ENCODE measurements at places on chromosomes 2 and 18.

DNA sequence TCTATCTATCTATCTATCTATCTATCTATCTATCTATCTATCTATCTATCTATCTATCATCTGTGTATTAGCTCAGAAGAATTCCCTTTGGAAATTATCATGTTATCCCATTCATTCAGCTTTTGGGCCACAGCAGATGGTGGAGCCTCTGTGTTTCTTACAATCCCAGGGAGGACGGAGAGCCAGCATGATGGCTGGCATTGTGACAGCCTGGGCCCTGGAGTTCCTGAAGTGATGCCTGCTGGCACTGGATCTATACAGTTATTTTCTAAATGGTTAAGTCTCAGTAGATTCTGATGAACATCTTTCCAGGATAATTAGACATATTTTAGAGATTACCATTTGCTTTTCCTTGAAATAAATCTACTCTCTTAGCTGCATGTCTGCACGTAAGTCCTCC lies 385.4 kb upstream of the NXPH2 start:
- DNase-seq = no peak

DNA sequence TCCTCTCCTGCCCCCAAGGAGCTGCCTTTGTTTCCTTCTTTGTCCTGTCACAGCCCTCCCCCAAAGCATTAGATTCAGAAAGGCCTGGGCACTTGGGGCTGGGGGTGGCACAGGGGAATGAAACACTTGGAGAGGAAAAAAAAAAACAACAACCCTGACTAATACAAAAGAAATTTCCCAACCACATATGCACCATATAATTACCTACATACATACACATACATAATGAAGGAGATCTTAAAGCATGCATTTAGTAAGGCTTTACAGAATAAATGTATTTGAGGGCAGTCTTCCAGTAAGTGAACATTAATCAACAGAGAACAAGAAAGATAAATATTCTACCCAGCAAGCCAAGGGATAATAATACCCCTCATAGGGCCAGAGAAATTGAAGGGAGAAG lies 70.0 kb upstream of the PPP1CB start:
- DNase-seq = peak; percentile 63

GRCh38 chr2:215532844-215533243 lies 97.0 kb upstream of the FN1 start:
- DNase-seq = no peak

GRCh38 chr2:127358044-127358443 lies 29.7 kb downstream of the MAP3K2 start:
- DNase-seq = no peak

DNA sequence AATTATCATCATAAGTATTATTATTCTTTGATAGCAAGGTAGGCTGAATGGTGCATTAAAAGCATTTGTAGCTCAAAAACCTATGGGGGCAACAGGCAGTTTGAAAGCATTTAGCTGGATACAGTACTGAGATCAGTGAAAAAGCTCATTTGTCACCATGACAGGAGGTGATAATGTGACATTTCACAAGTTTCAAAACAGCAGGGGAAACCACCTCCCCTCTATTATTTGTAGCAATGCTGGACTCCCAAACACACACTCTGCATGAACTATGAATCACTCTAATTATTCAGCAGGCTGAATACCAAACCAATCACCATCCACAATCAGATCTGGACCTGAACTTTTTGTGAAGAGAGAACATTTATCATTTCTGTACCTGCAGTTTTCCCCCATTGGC lies 63.4 kb downstream of the MYO5B start:
- DNase-seq = no peak

- peak; percentile 50 for DNase-seq
These were observed 1.3 kb downstream of the SDC1 start for GRCh38 chr2:20223407-20224163.

DNA sequence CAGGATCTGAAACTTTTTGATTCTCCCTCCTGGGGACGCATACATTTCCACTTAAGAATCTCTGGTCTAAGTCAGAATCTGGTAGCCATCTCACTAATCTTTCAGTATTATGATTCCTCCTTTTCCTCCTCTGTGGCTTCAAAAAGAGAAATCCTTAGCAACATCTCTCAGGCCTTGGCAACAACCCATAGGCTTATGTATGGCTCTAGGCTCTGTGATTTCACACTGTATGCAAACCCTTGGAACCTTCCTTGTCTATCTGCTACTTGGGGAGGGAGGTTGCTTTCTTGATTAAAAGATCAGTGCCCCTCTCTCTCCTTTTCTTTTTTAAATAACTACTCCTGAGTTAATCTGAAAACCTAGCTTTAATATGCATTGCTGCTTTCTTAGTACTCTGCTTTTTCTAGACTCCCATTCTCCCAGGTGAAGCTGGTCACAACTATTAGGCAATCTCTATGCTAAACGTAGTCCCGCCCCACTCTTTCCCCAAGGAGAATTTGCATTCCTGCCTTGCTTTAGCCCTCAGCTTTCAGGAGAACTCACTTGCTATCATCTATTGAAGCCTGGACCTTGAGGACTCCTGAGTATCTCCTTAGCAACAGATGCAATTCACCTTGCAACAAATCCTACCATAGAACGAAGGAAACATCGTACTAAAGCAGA lies 72.2 kb upstream of the L3MBTL4 start:
- no peak for DNase-seq

GRCh38 chr2:27711804-27712203 lies 48.1 kb downstream of the SLC4A1AP start:
- no peak for DNase-seq

DNA sequence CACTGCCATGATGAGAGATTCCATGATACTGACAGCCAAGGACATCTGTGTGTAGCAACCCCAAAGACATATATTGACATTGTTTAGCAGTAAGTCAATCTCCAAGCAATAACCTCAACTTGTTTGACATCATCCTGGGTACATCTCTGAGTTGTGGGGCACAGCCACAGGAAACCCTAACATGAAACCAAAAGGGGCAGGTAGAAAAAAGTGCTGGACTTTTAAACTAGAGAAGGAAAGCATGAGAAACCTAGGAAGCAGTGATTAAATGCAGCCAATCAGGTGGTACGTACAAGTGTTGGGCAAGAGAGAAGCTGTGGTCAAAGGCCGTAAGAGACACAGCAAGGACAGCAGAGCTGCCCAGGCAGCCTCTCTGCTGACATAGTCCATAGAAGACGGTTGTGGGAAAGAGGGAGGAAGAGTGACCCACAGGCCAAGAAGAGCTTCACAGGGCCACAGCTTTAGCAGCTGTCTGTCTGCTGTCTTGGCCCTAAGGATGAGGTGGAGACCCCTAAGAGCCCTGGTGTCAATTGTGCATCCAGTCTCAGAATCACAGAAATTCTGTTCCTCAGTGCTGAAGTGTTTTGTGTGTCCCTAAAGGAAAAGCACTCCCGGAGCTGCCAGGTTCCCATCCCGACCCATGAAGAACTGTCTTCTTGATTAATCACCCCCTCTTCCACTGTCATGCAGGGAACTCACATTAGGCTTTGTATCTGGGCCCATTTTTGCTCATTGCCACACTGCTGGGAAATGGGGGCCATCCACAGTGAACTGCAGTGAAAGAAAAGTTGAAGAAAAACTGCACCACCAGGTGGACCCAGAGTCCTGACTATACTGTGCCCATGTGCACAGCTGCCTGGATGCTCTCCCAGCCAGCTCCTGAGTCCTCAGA lies 25.4 kb upstream of the CHN1 start:
- no peak for DNase-seq

DNA sequence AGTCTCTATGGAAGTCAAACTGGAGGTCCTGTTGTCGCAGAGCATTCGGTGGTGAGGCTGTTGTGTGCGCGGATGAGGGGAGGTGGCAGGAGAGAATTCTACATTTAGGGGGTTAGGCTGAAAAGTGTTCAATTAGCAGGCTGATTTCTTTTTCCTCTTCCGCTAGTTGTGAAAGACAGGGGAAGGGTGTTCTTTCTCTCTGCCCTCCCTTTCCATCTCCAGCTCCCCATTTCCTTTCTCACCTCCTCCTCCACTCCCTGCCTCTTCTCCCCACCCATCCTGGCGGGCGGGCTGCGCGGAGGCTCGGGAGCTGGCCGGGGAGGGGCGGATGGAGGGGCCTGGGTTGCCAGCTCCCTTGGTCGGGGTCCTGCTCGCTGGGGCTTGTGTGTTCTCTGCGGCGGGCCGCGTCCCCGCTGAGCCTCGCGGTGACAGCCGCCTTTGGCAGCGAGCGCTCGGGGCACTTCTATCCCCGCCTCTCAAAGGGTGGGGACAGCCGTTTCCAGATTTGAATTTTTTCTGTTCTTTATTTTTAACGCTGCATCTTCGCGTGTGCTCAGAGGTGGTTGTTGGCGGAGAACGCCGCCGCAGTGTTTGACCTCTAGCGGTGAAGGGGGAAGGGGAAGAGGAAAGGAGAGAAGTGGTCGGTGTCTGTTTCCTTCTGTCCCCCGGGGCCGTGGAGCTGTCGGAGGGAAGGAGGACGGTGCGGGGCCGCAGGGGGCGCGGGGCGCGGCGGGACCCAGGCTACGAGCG lies 3.6 kb downstream of the SOX11 start:
- DNase-seq = no peak

- DNase-seq = peak; percentile 64
These were observed 8.5 kb downstream of the STEAP3 start for GRCh38 chr2:119231975-119232665.

- DNase-seq = no peak
These were observed 7.7 kb upstream of the STK39 start for GRCh38 chr2:168255103-168255502.

- DNase-seq = no peak
These were observed 23.2 kb upstream of the PLA2R1 start for GRCh38 chr2:160085662-160086061.

GRCh38 chr2:108330979-108331378 lies 42.3 kb downstream of the SULT1C2 start:
- DNase-seq = no peak

DNA sequence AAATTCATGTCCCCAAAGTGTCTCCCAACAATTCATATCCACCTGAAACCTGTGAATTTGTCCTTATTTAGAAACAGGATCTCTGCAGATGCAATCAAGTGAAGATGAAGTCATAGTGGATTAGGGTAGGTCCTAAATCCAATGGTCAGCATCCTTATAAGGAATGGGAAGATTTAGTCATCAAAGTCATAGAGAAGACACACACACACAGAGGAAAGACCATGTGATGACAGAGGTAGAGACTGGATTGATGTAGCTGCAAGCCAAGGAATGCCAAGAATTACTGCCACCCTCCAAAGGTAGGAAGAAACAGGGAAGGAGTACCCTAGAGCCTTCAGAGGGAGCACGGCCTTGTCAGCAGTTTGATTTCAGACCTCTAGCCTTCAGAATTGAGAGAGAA lies 17.7 kb downstream of the ADD2 start:
- no peak for DNase-seq

- DNase-seq = no peak
These were observed 24.4 kb downstream of the GPR39 start for GRCh38 chr2:132441051-132441450.

DNA sequence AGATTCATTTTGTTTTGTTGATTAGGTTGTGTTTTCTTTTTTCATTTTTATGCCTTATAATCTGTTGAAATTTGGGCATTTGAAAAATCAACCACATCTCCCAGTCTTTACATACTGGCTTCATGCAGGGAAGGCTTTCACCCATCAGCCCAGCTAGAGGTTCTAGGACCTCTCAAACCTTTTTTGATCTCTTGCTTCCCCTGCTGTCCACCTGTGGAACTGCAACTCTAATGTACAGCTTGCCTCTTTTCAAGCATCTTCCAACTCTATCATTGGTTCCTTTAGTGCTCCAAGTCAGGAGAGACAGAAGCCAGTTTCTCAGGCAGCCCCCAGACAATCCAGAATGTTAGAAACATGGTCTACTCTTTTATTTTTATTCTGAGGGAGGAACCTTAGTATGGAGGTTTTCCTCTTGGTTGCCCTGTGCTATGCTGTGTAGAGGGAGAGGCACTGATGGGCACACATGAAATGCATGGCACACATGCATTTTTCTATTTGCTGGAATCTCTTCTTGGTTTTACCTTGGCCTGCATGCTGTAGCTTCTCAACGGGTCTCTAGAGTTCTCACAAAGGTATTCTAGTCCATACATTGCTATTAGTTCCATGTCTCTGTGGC lies 107.2 kb upstream of the L3MBTL4 start:
- peak; percentile 24 for DNase-seq

GRCh38 chr2:101151859-101152271 lies 683 bp upstream of the TBC1D8 start:
- DNase-seq = no peak

GRCh38 chr2:10786240-10786982 lies 26.2 kb downstream of the PDIA6 start:
- no peak for DNase-seq
